ENCODE measurements at places on chromosomes 3 and 15.

DNA sequence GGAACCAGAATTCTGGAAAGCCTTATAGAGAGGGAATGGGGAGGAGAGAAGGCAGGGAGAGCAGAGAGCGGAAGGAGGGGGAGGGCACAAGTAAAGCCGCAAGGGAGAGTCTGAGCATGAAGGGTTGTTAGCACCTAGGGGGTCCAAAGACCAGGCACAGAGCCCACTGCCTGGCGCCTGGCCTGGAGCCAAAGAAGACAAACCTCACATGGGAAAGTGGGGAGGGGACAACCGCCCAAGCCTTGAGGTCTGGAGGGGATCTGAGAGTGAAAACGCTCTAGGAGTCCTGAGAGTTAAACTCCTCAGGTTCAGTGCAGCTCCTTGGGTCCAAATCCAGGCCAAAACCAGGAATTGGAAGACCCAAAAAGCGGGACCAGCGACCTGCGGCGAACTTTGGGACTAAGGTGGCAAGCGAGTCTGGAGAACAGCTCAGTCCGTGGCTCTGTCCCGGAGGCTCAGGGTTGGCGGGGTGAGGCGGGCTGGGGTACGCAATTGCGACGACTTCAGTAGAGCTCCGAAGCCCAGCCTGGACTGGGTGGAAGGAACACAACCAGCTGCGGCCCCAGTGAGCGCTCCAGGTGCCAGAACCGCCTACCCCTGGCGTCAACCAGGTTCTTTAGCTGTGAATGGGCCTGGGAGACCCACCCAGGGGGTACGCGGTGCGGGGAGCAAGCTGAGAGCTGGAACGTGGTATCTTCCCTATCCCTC lies 807 bp upstream of the INAFM2 start:
- DNase-seq = no peak

DNA sequence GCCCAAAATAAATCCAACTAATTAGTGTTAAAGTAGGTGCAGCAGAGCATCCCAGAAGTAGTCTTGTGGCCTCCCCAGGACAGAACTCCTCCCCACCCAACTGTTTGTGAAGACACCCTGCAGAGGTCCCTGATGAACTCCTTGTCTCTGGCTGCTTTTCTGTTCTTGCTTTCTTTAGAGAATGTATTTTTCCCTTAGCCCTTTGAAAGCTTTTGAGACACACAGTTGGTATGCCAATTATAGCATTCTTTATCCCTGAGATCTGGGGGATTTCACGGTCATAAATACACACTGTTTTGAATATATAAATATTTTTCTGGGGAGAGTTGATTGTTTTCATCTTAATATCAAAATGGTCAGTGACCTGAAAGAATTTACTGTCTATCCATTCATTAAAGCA lies 9.8 kb downstream of the TFG start:
- DNase-seq = no peak

DNA sequence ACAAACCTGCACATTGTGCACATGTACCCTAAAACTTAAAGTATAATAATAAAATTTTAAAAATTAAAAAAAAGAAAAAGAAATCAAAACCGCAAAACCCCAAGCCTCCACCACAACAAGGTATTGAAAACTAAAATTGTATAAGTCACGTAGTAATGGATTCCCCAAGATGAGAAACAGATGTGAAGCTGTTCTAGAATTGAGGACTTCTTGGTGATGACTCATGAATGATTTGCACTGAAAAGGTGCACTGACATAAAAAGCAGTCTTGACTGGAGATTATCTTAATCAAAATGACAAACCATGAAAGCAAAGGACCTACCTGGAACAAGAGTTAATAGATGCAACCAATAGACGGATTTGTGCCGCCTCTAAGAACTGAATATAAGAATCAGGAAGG lies 225.8 kb downstream of the MYRIP start:
- DNase-seq = no peak

DNA sequence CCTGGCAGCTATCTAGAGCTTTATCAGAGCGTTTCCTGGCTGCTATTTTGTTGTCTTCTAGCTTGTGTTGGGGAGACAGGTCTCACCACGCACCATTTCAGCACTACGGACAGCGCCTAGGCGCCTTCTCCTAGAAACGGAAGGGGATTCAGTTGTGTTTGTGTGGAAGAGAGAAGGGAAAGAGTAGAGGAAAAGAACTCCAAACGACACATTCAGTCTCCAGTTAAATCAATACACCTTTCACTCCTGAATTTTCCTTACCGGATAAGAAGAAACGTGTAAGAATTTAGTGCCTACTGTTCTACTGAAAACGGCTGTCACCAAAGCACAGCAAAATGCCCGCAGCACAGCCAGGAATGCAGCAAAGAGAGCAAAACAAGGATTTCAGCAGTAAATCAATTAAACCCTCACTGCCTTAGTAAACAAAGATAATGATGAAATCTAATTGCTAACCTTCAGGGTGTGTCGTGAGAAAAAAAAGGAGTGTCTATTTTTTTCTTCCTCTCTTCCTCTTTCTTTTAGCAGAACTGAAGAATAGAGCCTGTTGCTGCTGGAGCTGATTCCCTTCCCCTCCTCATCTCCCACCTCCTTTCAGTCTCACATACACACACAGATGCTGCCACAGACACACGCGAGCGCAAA lies 412 bp upstream of the CTXN2 start:
- no peak for DNase-seq

GRCh38 chr3:138898301-138898700 lies 48.6 kb downstream of the FOXL2 start:
- no peak for DNase-seq
